ENCODE measurements at places on chromosomes 13 and 19.

DNA sequence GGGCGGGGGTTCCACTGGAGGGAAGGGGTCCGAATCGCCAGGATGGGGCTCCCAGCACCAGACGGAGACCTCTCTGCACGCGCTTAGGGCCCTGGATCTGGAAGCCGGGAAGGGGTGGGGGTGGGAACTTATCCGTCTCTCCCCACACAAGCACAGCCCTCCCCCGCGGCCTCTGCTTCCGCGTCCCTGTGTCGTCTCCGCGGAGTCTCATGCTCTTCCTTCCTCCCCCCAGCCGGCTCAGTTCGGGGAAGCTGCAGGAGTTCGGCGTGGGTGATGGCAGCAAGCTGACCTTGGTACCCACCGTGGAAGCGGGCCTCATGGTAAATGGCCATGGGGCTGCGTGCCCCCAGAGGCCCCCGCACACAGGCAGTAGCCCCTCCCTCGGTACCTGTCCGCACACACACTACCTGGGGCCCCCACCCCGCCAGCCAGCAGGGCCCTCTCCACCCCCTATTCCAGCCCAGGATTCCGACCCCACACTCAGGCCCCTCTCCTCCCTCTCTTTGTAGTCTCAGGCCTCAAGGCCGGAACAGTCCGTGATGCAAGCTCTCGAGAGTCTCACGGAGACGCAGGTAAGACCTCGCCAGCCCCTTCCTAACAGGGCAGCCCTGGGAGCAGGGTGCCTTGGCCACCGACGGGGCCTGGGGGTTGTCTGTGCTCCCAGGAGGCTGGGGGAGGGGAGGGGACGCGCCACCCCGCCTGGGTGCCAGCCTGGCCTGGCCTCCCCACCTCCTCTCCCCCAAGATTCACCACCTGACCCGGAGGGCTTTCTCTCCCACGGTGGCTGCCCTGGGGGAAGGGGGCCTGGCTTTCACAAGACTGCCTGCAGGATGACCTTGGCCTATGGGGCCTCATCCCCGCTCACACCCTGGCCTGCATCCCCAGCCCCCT, 3.2 kb downstream of the MIDN start:
- DNase-seq, result peak; percentile 59

DNA sequence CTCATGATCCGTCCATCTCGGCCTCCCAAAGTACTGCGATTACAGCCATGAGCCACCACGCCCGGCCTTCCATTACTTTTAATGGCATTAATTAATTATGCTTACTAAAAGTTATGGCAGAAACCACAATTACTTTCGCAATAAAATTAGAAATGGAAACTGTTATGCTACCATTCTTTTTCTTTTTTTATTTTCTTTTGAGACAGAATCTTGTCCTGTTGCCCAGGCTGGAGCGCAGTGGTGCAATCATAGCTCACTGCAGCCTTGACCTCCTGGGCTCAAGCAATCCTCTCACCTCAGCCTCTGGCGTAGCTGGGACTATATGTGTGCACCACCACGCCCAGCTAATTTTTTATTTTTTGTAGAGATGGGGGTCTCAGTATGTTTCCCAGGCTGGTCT, 4.6 kb upstream of the BST2 start:
- DNase-seq, result no peak

DNA sequence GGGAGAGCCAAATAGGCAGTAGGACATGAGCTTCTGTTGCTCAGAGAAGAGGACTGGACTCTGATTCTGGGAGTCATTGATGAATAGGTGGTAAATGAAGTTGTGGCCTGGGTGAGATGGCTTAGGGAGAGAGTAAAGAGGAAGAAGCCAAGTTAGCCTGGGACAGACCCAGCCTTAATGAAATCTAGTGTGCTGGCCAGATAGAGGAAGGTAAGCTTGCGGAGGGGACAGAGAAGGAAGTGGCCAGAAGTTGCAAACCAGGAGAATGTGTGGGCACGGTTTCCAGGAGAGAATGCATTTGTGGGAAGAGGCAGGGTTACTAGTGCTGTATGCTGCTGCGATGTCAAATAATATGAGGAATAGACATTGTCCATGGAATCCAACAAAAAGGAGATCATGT, 83.3 kb upstream of the OLFM4 start:
- DNase-seq, result no peak

DNA sequence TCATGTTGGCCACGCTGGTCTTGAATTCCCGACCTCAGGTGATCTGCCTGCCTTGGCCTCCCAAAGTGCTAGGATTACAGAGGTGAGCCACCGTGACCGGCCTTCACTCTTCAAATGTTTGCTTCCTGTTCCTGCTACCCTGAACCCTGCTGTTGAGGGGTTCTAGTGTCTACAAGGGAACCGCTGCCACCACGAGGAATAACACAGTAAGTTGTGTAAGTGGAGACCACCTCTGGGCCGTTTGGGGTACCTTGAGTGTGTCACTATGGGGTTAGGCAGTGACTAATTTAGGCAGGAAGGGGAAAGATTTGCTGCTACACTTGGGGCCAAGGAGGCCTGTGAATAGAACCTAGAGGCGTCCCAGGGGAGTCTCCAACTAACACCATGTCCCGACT, 2.2 kb upstream of the MYADM start:
- no peak for DNase-seq

DNA sequence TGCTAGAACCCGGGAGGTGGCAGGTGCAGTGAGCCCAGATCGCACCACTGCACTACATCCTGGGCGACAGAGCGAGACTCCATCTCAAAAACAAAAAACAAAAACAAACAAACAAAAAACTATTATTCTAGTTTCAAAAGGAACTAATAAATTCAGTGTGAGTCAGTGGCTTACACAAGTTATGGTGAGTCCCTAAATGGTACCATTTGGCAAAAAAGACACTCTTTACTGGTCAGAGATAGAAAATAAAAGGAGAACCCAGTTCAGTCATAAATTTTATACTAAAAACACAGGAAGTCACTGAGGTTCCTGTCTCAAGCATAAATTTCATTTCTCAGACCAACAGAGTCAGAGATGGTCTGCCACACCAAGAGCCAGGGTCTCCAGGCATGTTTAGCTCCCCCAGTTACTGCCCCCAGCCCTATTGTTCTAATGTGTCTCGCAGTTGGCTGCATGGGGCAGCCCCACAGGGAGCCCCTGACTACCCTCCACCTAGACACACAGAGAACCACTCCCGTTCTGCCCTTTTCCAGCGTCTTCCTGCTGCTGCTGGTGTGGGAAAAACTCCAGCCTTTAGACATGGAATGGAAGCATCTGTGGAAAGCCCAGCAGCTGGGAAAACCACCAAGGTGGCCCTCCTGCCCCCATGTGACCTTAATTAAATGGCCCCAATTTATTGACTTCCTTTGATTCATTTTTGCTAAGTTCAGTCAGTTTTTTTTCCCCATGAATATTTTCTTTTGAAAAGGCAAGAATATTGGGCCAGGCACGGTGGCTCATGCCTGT, 12.2 kb downstream of the THSD1 start:
- DNase-seq, result no peak

DNA sequence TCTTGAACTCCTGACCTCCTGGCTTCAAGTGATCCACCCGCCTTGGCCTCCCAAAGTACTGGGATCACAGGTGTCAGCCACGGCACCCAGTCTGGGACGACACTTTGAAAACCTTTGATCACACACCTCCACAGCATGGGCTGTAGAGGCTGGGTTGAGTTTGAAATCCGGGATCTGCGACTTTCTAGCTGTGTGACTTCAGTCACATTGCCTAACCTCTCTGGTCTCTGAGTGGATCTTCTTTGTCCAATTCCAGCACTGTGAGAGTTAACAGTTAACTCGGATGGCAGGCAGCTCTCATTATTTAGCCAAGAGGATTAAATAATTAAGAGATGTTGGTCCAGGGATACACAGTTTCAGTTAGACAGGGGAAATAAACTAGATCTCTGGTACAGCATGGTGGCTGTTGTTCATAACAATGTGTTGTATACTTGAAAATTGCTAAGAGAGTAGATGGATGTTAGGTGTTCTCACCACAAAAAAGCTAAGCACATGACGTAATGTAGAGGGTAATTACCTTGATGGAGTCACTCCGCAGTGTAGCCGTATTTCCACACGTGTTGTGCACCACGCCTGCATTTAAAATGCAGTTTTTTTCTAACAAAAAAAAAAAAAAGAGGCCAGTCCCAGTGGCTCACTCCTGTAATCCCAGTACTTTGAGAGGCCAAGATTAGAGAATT, 1.9 kb downstream of the GALP start:
- no peak for DNase-seq

GRCh38 chr13:73671732-73672131, 462.5 kb downstream of the KLF12 start:
- no peak for DNase-seq

- no peak for DNase-seq
Measured at GRCh38 chr19:55348317-55349034, 6.0 kb downstream of the COX6B2 start.

DNA sequence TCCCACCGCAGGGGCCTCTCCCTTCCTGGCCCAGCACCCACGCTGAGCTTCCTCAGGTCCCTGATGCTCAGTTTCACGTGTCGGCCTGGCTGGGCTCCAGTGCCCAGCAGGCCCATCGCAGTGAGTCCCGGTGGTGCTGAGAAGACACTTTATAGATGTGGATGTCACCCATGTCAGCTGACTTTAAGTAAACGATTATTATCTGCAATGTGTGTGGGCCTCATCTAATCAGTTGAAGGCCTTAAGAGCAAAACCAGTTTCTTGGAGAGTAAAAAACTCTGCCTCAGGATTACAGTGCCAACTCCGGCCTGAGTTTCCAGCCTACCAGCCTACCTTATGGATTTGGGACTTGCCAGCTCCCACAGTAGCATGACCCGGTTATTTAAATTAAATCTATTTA, 17.3 kb upstream of the SMIM17 start:
- DNase-seq, result no peak

DNA sequence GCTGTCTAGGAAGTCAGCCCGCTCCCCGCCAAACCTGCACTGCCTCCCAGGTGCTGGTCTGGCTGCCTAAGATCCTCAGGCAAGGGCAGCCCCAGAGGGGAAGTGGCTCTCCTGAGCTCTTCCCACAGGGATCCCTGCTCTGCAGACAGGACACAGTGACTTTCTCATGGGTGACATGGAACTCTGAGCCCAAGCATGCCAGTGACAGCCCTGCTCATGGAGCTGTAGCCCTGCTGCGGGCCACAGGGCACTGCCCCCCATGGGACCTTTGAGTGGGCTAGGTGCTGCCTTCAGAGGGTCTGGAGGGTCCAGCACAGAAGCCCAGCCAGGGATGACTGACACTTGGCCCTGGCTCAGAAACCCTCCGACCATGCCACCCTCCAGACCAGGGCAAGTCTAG, 109.1 kb downstream of the TUBA3C start:
- DNase-seq, result no peak

- no peak for DNase-seq
Measured at GRCh38 chr13:45411221-45411620, 7.0 kb downstream of the SLC25A30 start.

DNA sequence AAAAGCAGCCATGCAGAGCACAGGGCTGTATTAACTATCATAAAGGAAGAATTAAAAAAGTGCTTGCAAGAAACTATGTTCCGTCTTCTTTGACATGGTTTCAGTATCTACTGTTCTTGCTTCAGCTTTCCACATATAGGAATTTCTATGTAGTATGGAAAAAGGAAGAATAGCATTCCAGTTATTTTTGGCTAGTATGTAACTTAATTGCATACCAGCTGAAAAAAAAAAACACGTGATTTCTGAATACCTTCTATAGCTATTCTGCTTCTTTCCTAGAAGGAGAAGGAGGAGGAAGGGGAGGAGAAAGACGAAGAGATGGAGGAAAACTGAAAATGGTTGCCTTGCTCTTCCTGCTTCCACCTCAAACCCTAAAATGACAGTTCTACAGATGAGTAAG, 619.0 kb downstream of the KCTD12 start:
- DNase-seq, result no peak

DNA sequence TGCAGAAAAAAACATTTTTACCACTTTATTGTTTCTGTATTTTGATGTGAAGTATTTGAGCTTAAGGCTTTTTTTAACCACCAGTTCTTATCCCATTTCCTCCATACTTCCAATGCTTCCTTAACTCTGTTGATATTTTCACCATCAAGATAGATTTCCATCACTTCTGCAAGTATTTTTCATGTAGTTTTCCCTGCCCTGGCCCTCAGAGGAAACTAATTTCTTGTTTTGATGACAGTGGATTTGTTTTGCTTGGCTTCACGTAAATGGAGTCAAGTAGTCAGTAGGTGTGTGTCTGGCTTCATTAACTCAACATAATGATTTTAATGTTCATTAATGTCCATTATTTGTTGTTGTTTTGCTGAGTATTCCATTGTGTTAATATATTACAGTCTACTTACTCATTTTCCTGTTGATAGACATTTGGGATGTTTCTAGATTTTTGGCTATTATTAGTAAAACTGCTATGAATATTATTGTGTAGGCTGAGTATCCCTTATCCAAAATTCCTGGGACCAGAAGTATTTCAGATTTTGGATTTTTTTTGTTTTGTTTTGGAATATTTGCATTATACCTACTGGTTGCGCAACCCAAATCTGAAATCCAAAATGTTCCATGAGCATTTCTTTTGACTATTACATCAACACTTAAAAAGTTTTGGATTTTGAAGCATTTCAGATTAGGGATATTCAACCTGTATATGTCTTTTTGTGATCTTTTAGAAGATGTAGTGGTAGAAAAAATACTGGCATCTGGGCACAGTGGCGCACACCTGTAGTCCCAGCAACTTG, 23.3 kb downstream of the ZNF582 start:
- no peak for DNase-seq

- no peak for DNase-seq
Measured at GRCh38 chr13:112450118-112450903, 74.2 kb downstream of the SPACA7 start.

DNA sequence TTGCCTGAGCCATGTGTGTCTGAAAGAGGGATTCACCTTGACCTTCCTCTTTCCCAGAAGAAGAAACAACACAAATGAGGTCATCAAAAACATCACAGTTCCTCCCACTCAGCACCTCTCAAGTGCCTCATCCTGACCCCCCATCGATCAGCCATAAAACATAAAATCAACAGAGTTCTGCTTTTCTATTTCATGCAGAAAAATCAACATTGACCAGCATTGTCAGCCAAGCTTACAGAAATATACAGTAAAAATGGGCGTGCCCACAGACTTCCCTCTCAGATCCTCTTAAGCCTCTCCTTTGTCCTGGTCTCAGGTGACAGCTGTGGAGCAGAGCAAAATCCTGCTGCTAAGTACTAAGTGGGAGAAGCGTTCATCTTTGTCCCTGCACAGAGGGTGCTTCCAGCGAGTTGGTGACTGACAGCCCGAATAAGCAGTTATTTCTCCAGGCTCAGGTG, 213.3 kb downstream of the OLFM4 start:
- no peak for DNase-seq

GRCh38 chr13:44019651-44020050, 139.9 kb downstream of the LACC1 start:
- DNase-seq, result no peak

GRCh38 chr19:8393871-8394250, 3.7 kb downstream of the RAB11B start:
- no peak for DNase-seq

DNA sequence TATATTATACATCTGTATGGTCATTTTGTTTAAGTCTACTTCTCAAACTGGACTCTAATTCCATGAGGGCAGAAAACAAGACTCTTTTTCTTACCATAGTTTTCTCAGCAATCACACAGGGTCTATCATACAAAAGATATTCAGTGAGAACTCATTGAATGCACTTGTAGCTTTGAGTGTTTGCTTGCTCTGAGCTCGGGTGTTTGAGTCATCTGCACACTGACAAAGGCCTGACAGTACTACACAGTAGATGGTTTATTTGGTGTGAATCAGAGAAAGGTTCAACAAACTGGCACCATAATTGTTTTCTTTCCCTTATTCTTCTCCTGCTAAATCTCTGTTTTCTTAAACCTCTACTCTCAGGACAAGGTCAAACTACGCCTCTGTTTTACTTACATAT, 586.4 kb downstream of the LMO7 start:
- no peak for DNase-seq

- DNase-seq, result no peak
Measured at GRCh38 chr13:103097366-103097928, 31.2 kb upstream of the SLC10A2 start.

Measured in bone marrow (tissue), 2 donors.